ENCODE measurements at places on chromosomes 11 and 22.
A peak's percentile ranks its signal among the peaks of the same experiment; 100 is the strongest.

- no peak for DNase-seq
Observed at GRCh38 chr11:104164028-104164520, at the start of gene PDGFD. PDGFD (minus strand) TSS chr11:104164147.

DNA sequence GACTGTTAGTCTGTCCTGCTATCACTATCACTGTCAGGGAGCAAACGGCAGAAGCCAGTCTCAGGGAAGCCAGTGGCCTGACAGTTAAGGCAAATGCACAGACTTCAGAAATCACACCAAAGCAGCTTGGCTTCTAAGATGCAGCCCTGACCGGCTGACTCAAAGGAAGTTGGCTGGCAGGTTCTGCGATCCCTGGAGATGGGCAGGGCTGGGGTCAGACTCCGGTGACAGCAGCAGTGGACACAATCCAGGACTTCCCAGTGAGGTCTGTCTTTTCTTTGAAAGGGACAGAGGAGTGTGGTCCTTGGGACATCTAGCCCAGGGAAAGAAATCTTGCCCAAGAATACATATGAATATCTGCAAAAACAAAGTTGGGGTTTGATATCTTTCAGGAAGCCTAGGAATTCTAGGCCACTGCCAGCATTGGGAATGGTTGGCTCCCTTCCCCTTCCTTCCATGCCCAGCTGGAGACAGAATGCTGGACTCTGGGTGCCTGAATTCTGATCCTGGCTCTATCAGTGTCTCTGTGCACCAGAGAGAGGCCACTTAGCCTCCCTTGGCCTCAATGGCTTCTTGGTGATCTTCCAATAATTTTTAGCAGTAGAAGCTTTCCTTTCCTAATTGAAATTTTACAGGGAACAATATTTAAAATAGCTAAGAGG, 108.9 kb downstream of the KIRREL3 start:
- DNase-seq, result no peak

- DNase-seq, result no peak
Observed at GRCh38 chr22:47048123-47049077, 285.9 kb downstream of the TBC1D22A start.

- no peak for DNase-seq
Observed at GRCh38 chr22:42895087-42895486, 38.0 kb upstream of the ARFGAP3 start.

GRCh38 chr22:40975366-40975765, 24.2 kb downstream of the RBX1 start:
- DNase-seq, result no peak

GRCh38 chr11:48013269-48013901, 33.0 kb downstream of the PTPRJ start:
- no peak for DNase-seq

- no peak for DNase-seq
Observed at GRCh38 chr11:21554284-21554683, 638.6 kb upstream of the ANO5 start.

- DNase-seq, result no peak
Observed at GRCh38 chr11:19848219-19848618, 135.6 kb downstream of the NAV2 start.

DNA sequence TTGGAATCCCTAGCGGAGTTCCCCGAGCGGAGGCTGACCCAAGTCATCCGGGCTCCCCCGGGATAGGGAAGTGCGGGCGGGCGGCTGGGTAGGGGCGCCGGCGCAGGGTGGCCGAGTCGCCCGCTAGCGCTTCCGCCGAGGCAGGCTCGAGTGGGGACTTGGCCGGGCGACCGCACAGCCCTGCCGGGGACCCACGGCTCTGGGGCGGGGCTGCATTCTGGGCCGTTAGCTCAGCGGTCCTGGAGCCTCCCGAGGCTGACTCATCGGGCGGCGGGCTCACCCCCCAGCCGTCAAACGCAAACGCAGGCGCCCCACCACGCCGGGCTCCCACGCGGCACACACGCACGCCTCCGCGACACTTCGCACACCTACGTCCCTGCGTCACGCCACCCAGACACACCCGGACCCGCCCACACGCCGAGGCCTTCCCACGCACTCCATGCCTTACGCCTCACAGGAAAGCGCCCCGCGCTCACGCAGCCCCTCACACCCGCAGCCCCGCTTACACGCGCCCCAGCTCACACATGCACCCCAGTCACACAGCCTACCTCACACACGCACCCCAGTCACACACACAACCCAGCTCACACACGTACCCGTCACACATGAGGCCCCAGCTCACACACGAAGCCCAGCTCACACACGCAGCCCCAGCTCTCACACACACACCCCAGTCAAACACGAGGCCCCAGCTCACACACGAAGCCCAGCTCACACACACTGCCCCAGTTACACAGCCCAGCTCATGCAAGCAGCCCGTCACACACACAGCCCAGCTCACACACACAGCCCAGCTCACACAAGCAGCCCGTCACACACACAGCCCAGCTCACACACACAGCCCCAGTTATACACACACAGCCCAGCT, 1.2 kb downstream of the PHLDB1 start:
- DNase-seq, result no peak

DNA sequence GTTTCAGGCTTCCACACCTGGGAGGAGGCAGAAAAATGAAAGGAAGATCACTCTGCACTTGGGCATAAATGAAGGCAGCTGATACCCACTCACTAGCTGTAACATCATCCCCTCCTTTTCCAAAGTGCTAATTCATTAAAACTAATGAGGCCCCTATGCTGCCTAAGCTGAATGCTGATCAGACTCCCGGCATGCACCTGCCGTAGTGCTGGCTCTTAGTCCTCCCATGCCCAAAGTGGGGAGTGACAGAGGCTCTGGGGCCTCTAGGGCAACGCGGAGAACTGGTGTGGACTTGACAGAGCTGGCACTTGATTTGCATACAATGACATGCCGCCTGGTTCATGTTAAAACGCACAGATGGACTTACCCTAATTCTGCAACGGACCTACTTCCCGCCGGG, 96.5 kb upstream of the NCAM1 start:
- peak; percentile 7 for DNase-seq

- no peak for DNase-seq
Observed at GRCh38 chr11:47425611-47426010, 628 bp downstream of the PSMC3 start.

DNA sequence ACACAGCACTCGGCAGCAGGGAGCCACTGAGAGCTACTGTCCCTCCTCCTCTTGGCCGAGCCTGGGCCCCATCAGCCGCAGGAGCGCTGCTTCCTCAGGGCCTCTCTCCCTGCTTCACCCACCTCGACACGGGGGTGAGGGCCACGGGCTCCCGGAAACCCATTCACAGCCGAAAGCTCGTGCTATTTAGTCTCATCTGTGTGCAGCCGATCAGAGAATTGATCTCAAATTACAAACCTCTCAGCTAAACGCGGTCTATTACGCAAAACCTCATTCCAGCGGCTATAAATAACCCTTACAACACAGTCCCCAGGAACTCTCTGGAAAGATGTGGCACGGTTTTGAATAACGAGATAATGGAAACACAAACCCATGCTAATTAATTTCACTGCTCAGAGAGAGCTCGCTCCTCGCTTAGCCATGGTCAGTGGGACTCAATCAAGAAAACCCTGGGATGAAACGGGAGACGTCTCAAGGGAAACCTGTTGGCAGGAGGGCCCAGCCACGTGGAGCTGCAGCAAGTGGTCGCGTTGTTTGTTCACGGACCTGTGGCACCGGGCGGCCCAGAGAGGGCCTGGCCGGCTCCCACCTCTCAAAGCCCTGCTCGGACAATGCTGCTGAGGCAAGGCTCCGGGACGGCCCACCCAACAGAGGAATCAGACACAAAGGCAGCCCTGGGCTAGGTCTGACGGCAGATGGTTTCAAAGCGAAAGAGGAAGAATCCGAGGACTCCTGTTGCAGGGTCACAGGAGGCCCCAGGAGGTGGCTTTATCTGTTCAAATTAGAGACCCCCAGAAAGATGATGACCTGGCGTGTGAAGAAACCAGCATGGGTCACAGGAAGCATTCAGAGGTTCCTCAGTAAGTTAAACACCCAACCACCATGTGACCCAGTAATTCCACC, 210.5 kb downstream of the CTTN start:
- peak; percentile 26 for DNase-seq

DNA sequence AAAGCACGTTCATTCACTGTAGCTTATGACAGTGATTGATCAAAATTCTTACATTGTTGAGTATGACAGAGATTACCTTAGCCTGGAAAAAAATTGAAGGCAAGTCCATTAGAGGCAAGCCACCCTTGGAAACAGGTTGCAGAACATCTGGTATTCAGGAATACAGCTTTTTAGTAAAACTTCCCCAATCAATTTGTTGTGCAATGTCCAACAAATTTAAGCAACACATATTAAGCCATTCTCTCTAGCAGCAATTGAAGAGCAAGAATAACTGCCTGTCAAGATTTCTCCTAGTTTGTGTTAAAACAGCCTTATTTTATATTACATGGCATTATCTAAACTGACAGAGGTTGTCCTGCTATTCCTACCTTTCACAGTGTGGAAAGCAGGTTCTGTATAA, 37.0 kb downstream of the BCL2L13 start:
- DNase-seq, result no peak

GRCh38 chr22:36330655-36331305, 57.0 kb downstream of the MYH9 start:
- DNase-seq, result no peak

DNA sequence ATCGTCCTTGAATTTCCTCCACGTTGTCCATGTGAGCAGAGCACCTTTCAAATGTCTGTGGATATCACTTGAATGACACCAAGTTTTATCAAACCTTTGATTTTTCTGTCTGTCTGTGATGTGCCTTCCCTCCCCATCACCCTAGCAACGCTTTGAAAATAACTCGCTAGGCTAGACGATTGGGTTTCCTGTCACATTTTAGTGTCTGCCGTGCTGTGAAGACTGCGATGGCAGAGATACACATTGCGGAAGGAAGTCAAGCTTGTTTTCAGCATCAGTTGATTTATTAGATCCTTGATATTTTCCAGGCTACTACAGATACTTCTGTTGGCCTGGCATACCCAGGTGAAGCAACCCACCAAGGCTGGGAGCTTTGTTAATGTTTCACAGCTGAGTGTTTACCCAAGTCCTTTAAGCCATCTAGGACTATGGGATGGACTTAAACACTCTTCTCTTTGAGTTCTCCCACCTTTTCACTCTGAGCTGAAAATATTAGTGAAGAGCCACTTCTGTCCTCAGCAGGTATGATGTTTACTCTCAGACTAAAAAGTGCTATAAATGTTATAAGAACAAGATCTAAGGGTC, 93.6 kb upstream of the CD44 start:
- no peak for DNase-seq

- DNase-seq, result no peak
Observed at GRCh38 chr11:78399136-78399535, 18.5 kb downstream of the GAB2 start.

- DNase-seq, result no peak
Observed at GRCh38 chr22:41862160-41862529, 29.2 kb downstream of the SREBF2 start.

GRCh38 chr11:114087025-114087424, 27.5 kb downstream of the ZBTB16 start:
- DNase-seq, result no peak

DNA sequence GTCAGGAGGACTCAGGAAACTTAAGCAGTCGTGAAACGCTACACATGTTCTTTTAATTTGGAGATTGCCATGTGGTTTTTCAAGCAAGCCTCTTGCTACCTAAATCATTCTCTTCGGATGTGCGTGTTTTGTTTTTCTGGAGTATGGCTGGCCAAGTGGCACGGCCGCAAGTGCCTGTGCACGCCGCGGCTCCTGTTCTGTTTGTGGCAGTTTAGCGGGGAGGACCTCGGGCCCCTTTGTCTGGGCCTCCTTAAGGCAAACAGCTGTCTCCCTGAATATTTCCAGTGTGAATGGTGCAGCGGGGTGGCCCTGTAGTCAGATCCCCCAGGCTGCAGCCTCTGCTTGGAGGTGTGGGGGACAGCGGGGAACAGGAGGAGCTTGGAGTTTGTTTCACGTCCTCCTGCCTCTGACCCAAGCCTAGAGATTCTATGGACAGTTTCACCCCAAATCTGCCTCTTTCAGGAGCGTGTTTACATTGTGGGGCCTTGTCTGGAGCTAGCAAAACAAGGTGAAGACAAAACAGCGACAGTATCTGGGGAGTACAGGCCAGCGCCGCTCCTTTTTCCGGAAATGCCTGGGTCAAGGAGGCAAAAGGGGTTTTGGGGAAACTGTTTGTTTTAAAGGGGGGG, 1.3 kb downstream of the LRP5 start:
- DNase-seq, result no peak

GRCh38 chr22:36461665-36462649, 19.5 kb downstream of the TXN2 start:
- peak; percentile 74 for DNase-seq

GRCh38 chr11:70358753-70359152, 39.6 kb upstream of the CTTN start:
- DNase-seq, result no peak

DNA sequence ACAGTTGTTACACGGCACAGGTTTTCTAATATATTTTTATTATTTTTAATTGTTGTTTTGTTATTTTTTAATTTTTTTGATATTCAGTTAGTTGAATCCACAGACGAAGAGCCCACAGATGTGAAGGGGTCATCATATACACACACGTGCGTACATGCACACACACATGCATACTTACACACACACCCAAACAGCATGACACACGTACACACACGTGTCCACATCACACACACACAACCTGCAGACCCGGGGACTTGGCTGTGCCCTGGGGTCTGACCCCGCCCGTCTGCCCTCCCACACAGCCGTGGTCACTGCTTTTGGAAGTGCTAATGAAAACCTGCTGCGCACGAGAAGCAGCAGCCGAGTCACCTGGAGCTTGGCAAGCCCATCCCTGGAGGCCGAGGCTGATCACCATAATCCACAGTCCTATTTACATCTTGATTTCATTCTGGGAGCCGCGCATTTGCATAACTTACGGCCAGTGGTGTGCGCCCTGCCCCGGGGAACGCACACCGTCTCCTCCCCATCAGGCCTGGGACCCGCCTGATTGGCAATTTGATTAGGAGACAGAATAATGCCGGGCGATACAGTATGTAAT, 110.3 kb downstream of the BRD1 start:
- no peak for DNase-seq

DNA sequence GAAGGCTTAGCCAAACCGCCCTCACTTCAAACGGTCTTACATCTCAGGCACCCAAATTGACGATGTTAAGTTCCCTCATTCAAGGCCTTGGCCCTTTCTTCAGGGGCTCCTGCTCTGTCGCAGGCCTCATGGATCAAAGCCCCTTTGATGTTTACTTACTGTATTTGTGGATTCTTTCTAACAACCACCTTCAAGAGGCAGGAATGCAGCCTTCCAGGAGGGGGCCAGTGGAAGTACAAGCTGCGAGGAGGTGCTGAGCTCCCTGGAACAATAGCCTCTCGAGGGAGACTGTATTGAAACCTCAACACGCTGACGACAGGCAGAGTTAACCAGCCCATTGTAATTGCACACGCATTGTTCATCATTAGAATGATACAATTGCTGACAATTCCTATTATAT, 209.1 kb downstream of the ST3GAL4 start:
- no peak for DNase-seq

DNA sequence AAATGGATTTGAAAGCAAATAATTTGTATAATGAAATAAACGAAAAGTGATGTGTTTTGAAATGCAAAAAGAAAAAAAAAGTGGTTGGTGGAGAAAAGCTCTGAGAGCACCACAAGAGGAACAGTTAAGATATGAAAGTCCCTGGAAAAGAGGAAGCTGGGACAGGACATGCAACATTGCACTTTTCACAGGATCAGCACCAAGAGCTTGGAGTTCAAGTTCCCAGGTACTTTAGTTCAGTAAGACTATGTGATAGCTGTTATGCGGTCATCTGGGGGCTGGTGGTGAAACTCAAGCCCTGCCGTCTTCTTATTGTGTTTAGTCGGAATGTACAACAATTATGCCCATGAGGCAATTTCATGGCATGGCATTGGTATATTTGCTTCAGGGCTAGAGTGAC, 17.1 kb upstream of the MS4A4A start:
- DNase-seq, result no peak

- no peak for DNase-seq
Observed at GRCh38 chr11:86148345-86148747, 79.5 kb upstream of the PICALM start.
